ENCODE measurements at places on chromosomes 13 and 19.
A peak's percentile ranks its signal among the peaks of the same experiment; 100 is the strongest.

- DNase-seq = no peak
These were observed 17.4 kb upstream of the BCL3 start for GRCh38 chr19:44731081-44731480.

DNA sequence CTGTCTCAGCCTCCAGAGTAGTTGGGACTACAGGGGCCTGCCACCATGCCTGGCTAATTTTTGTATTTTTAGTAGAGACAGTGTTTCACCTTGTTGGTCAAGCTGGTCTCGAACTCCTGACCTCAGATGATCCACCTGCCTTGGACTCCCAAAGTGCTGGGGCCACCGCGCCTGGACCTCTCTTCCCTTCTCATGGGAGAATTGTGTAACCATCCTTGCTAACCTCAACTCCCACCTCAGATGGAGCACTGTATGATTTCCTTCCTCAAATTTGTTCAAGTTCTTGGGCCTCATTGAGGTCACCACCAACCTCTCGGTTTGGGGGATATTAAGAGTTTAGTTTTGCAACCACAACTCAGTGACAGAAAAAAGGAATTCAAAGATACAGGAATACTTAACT is 10.7 kb downstream of the LILRA5 start:
- no peak for DNase-seq

DNA sequence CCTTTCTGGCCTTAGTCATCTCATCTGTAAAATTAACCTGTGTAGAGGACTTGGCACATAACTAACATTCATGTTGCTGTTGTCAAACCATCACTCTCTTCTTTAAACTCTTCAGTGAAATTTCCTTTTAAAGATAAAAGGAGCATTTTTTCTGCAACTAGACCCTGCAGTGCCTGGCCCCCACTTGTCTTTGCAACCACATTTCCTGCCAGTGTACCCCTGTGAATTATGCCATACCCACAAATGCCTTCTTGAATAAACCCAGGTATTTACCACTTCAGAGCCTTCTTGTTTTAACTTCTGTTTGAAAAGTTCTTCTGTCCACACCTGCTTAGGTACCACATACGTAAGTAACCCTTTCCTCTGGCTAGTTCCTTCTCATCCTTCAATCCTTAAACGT is 118.8 kb downstream of the CDK8 start:
- DNase-seq = no peak

DNA sequence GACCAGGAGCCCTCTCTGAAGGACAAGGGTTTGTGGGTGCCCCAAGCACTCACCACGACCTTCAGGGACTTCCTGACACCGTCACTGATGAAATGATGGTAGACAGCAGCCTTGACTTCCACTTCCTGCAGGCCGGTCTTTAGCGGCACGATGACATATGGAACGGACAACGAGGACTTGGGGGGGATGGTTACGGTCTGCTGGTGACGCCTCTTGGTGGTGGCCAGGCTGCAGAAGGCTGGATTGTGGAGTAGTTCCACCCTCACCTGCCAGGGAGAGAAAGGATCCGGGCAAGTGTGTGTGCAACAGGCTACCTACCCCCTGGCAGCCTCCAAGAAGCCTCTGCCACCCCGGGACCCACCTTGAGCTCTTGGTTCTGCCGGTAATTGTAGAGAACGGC is 23.2 kb downstream of the C3 start:
- DNase-seq = no peak

DNA sequence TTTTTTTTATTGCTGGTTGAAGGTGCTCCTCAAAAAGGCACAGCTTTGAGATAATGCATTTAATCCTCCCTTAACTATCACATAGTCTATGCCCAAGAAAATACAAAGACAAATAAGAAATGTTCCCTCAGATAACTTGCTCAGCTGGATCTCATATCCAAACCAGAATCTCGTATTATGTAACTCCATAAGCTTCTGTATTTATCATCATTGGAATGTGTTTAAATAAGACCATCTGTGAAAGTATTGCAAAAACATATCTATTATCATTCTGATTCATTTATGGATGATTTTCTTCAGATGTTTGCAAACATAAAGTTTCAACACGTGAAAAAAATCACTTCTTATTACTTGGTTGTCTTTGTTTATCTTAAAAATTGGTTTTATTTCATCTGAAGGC is 190.9 kb downstream of the IRS2 start:
- DNase-seq = no peak

- DNase-seq = no peak
These were observed 1.4 kb downstream of the CEACAM18 start for GRCh38 chr19:51479531-51480331.

DNA sequence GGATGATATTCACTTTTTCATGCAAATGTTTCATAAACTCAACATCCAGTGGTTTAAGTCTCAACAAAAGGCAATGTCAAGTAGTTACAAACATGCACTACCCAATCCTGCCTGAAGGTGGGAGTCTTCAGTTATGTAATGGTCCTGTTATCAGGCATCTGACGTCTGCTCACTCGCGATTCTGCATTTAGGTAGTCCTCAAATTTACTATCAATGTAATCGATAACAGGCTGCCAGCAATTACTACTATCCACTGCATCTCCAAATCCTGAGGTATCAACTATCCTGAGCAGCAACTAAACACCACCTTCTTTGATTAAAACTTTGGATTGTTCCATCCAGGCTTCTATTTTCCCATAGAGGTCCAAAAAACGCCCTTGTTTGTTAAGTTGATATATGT is 51.2 kb downstream of the NLRP12 start:
- DNase-seq = peak; percentile 69

- peak; percentile 46 for DNase-seq
These were observed 258.5 kb downstream of the FGF9 start for GRCh38 chr13:21929400-21929799.

GRCh38 chr13:38394777-38395496 is 45.3 kb downstream of the UFM1 start:
- DNase-seq = no peak

- peak; percentile 100 for DNase-seq
These were observed at the start of the genes SYNGR4 and TMEM143 for GRCh38 chr19:48363810-48364597. SYNGR4 (plus strand) TSS chr19:48364367; CDS start chr19:48365843, 1,476 bp downstream. TMEM143 (minus strand) TSS chr19:48363940; CDS start chr19:48363920, 20 bp downstream.

GRCh38 chr19:3008994-3009393 is 20.1 kb downstream of the TLE2 start:
- no peak for DNase-seq

- DNase-seq = no peak
These were observed 178.1 kb downstream of the FLT1 start for GRCh38 chr13:28316836-28317235.

GRCh38 chr13:53136554-53137215 is 108.1 kb downstream of the OLFM4 start:
- DNase-seq = peak; percentile 44

GRCh38 chr13:45903051-45903813 is 51.7 kb upstream of the SIAH3 start:
- DNase-seq = no peak

- no peak for DNase-seq
These were observed 13.8 kb upstream of the OLFM4 start for GRCh38 chr13:53014495-53015443.

DNA sequence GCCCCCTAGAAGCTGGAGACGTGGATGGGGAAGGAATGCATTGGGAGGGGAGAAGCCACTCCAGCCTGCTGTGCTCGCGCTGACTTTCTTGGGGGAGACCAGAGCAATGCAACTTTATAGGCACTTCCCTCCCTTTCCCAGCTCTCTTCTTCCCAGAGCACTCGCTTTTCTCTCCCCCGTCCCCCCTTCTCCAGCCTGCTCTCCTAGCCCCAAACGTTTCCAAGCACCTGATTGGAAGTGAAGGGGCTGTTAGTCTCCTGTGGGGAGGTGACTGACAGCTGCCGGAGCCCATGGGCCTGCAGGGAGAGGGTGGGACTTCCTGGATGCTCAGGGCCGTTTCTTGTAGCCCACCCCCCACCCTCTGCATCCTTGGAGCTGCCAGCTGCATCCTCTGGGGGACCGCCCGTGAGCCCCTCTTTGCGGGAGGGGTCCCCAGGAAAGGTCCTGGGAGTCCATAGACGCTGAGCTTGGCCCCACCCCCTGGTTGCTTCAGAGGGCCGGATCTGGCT is 2.5 kb downstream of the HDGFL2 start:
- peak; percentile 91 for DNase-seq

GRCh38 chr13:110340812-110341444 is 33.8 kb downstream of the COL4A2 start:
- DNase-seq = no peak

DNA sequence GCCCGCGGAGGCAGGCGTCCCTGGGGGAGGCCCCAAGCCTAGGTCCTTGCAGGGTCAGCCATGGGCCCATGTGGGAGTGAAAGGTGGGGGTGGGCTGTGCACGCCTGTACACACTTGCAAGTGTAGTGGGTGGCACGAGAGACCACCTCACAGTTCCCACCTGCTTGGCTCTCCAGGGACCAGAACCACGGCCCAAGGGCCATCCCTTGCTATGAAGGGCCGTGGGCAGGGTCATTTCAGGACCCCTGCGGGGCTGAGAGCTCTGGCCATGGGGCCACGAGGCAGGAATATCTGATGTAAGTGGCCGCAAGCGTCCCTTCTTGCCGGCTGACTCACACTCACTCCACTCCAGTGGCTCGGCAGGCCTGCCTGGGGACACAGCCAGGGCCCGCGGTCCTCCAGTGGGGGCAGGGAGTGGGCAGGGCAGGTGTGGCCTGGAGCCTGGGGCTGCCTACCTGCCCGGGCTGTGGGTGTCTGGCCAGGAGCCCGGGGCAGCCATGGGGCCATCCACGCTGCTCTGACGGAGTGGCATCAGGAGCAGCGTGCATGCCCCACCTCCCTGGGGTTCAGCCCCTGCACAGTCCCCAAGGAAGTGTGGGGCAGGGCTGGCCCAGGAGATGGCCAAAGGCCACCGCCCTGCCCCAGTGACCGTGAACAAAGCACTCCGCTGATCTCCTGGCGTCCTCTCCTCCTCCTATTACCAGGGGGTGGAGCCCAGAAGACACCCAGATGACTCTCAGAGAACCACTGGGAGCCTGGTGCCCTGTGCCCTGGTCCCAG is 8.6 kb upstream of the MKNK2 start:
- no peak for DNase-seq

- no peak for DNase-seq
These were observed 4.9 kb upstream of the USE1 start for GRCh38 chr19:17210296-17210695.

GRCh38 chr13:23628765-23629565 is 58.8 kb downstream of the TNFRSF19 start:
- DNase-seq = no peak

DNA sequence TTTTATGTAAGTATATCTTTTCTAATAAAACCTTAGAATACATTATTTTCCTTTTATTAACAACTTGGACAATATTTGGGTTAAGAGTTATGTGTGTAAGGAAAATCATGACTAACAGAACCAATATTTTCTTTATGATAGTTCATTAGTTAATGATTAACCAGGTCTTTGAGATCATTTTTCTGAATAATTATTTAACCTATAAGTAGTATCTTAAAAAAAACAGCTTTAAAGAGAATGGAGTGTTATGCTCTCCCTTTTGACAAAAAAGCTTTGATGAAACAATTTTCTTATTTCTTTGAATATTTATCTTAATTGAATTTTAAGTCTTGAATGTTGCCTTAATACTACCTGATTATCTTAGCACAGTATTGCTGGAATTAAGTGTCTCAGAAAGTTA is 3.8 kb downstream of the SLAIN1 start:
- DNase-seq = no peak

GRCh38 chr13:42612021-42612765 is 38.2 kb downstream of the TNFSF11 start:
- no peak for DNase-seq

GRCh38 chr13:110716247-110716515 is 2.7 kb downstream of the ING1 start:
- DNase-seq = peak; percentile 64

DNA sequence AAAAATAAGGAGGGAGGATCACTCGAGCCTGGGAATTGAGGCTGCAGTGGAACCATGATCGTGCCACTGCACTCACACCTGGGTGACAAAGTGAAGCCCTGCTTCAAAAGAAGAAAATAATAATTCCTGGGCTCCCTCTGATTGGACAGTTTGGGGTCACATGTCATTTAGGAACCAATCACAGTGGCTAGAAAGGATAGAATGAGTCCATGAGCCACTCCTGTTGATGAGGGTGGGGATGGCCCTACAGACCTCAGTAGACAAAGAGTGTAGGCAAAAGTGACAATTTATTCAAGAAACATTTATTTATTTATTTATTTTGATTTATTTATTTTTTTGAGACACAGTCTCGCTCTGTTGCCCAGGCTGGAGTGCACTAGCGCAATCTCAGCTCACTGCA is 26.8 kb upstream of the ADGRE5 start:
- peak; percentile 47 for DNase-seq

GRCh38 chr19:15274477-15274876 is 42.2 kb upstream of the EPHX3 start:
- no peak for DNase-seq

DNA sequence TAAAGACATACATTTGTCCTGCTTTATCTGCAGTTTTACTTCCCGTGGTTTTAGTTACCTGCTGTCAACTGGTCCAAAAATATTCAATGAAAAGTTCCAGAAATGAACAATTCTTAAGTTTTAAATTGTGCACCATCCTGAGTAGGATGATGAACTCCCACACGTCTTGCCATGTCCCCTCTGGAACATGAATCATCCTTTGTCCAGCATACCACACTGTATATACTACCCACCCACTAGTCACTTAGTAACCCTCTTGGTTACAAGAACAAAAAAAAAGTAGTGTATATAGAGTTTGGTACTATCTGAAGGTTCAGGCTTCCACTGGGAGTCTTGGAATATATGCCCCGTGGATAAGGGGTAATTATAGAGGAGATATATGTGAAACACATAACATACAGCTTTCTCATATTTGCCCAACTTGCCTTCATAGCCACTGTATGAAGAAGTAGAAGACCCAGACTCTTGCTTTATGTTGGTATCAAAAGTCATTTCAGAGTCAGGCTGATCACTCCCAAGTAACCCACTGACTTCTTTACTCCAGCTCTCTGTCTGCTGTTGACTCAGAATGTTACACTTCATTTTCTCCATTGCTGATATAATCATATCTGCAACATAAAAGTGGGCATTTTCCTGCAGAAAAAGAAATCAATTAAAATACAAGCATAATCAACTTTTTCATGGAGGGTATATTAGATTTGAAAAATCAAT is 19.3 kb downstream of the RUBCNL start:
- DNase-seq = no peak

DNA sequence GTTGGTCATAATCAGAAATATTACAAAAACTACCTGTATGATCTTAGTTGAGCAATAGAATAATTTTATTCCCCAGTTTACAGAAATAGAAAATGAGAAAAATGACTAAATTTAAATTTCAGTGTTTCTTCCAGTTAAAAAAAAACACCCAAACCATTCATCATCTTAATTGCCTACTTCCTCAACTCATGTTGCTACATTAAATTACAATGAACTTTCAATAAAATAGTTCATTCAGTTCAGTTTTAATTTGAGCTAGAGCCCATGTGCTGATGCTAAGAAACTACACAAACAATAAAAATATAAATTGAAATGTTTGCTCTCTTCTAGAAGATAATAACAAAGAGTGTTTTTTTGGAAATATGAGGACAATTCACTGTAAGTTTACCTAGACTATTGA is 820.4 kb downstream of the SLITRK6 start:
- no peak for DNase-seq

DNA sequence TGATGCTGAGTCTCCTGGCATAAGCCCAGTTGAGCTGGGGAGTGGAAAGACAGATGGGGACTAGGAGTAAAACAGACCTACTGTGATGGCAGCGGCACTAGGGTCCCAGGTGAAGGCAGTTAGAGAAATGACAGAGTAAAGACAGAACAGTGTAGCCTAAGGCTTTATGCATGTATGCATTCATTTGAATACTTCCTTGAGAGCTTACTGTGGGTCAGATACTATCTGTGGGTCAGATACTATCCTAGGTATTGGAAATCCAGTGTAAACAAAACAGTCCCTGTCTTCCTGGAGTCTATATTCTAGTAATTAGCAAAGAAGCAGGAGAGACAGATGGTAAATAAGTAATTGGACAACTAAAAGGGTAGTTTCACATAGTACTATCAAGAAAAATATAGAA is 73.7 kb upstream of the LRCH1 start:
- no peak for DNase-seq
